ENCODE measurements at places on chromosomes 16 and 17.

GRCh38 chr17:65966072-65966695, 225.7 kb downstream of the CEP112 start:
- no peak for DNase-seq

DNA sequence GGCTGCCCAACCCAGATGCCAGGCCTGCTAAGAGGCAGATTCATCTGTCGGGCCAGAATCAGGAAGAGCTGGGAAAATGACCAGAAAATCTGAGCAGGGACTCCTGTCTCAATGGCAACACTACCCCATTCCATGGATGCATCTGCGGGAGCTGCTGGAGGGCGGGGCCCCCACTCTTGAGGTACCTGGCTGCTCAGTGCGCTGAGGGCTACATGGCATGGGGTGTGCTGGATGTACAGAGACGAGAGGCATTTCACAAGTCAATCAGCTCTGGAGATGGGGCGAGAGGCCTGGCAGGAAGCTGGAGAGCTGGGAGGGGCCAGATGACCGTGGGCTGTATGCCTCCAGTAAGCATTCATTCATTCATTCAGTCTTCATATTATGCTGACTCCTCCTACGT, 6.4 kb downstream of the SDK2 start:
- no peak for DNase-seq

DNA sequence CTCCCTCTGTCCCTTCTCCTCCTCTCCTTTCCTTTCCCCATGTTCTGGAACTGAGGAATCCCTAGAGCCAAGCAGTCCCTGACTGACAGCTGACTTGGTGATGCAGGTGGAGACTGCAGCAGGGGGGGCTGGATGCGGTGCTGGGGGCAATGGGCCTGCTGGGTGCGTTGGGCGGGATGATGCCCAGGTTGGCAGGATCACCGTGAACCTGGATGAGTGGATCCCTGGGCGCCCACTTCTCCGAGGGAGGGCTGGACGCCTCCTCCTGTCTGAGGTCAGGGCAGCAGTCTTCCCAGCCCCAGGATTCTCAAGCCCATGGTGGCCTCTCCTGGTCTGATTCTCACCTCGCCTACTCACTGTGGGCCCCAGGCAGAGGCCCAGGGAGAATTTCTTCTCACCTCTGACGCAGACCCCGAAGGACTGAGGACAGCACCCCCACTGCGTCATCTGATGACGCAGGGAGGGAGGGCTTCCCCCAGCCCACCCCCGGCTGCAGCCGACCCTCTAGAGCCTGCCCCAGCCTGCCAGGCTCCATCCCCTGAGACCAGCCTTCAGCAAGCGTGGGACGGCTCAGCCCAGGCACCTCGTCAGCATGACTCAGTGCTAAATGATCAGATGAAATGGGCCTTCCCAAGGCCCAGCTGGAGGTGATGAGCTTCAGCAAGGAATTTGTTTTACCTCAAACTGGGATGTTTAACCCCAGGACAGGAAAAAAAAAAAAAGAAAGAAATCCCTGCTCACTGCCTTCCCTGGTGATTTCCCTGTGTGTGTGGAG, 188.0 kb upstream of the TNRC6C start:
- DNase-seq, result no peak

GRCh38 chr16:78519896-78520295, 420.4 kb downstream of the WWOX start:
- no peak for DNase-seq

GRCh38 chr16:49580751-49581303, 207.2 kb downstream of the C16orf78 start:
- no peak for DNase-seq

GRCh38 chr16:46612121-46612520, 9.1 kb downstream of the SHCBP1 start:
- DNase-seq, result no peak

DNA sequence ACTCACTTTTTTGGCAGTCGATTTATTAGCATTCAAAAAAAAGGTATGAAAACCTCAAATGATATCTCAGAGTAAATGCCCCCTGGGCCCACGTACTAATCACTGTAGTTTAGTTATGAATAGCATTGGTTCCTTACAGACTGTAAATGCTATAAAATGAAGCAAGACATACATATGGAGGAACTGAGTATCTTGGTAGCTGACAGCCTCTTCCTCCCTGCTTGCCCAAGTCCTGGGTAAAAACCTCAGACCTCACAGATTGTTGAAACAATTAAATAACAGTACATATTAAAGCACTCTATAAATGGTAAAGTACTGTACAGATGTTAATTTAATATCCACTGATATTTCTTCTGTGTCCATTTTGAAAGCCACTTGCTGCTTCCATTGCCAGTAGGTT, 33.2 kb upstream of the ABCC11 start:
- DNase-seq, result no peak

- no peak for DNase-seq
Measured at GRCh38 chr17:81519284-81520020, 6.9 kb upstream of the ACTG1 start.

DNA sequence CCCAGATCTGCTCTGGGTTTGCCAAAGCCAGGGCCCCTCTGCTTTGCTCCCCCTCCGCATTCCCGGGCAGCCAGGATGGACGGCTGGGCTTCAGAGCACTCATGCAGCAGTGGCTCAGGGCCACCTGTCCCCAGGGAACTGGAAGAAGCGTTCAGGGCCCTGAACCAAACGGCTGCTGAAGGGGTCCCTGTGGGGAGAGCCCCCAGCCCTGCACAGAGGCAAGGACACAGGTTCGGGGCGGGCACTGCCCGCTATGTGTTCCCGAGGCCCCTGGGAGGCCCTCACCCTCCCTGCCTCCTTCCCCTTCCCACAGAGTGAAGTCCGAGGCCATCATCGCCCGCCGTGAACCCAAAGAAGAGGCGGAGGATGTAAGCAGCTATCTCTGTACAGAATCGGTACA, 10.4 kb downstream of the NME3 start:
- DNase-seq, result no peak

DNA sequence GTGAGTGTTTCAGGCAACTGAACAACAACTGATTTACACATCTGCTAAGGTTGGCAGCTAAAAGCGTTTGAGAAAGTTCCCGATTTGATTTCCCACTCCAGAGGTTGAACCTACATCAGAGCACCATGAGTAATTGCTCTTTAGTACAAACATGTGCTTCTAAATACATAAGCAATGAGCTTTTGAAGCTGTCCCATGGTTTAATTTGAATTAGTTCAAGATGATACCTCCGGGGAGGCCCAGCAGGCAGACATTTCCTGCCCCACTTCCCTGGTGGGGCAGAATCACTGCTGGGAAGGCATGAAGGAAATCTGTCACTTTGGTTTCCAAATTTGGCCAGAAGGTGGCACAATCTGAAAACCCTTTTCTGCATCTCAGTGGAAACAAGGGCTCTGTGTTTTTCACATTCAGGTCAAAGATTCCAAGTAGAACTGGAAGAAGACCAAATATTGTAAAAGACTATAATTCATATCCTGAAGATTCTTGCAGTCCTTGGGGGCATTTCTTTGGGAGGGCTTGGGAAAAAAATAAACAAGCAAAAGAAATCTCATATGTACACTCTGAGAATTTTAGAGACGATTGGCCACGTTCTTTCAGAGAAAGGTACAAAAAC, 176.2 kb upstream of the FAM20A start:
- peak; percentile 90 for DNase-seq

- DNase-seq, result no peak
Measured at GRCh38 chr16:24273508-24274182, 17.5 kb downstream of the CACNG3 start.

DNA sequence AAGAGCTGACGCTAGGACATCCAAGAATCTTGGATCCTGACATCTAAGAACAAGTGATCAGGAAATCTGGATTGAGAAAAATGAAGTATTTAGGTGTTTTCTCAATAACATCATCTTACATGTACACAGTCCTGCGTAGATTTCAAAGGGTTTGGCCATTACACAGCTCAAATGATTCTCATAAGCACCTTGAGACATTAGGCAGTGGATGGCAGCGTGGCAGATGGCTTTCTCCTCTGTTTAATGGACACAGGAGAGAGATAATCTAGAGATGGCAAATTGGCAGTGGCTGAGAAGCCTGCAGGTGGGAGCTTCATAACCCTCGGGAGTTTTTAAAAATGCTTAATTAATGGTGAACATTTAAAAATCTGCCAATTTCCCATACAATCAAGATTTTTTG, 137.5 kb downstream of the ZFHX3 start:
- no peak for DNase-seq

GRCh38 chr17:69050999-69051775, 9.5 kb downstream of the ABCA9 start:
- DNase-seq, result no peak

DNA sequence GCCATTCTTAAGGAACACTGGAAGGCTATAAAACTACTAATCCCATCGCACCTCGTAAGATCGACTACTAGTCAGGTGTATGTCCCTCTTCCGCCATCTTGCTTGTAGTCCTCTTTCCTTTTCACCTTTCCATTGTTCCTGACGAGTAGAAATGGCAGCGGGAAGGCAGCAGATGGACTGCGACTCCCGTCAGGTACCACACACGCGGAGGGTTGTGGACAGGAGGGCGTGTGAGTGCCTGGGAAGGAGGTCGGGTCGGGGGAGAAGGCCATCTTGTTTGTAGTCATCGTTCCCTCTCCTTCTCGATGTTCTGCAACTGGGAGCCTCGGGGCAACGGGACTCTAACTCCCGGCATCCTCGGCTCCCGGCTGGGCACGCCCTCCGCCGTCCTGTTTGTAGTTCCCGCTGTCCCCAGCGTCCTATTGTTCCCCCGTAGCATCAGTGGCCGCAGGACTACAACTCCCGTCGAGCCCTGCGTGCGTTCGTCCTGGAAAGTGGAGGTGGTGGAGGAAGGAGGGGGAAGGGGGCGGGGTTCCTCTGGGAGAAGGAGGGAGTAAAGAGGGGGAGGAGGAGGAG, 324 bp upstream of the FBXL19 start:
- peak; percentile 100 for DNase-seq

DNA sequence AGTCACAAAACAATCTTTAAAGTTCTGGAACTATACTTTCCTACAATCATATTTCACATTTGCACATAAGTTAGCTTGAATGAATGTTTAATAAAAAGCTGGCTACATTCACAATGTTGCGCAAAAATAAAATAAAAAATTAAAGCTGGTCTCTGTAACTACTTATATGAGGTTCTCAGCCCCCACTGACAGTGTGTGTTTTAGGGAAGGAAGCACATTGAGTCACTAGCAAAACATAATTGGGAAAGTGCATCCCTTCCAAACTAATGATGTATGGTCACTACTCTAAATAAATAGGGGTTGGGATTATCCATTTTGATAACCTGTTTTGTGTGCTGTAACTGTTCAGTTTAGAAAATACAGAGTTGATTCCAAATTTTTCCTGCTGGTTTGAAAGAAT, 251.9 kb downstream of the IRX3 start:
- DNase-seq, result no peak

DNA sequence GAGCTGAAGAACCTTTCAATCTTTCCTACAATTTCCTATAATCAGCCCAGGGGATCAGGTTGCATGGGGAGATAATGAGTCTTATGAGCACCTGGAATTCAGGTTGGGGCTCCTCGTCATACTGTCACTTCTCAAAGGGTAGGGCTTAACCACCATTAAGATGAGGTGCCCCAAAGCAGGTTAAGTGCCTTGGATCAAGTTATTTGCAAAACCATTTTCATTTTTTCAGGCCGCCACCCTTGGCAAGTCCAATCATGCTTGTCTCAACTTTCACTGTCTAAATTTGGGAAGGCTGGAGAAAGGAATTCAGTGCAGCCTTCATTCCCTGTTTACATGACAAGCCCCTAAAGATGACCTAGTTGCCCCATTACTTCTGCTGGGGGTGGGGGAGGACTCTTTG, 44.9 kb upstream of the TANGO6 start:
- DNase-seq, result no peak

DNA sequence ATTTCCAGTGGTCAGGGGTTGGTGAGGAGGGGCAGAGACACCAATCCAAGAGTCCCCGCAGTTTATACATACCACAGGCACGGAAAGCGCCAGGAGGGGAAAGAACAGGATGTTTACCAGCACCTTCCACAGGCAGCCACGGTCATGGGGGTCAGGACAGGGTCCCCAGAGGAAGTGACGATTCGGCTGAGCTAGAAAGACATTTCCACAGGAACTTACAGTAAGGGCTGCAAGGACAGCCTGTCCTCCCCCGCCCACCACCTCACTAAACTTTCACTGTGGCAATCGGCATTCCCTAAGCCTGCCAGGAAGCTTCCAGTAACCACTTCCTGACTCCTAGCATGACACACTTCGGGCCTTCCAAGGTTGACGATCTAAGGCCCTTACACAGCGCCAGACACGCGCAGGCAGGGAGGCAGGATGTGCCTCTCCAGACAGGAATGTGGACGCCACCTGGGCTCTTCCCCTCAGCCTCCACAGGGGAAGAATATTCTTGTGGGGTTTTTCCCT, 1.2 kb upstream of the MT2A start:
- no peak for DNase-seq

GRCh38 chr17:17377071-17377967, 74.1 kb downstream of the NT5M start:
- DNase-seq, result no peak

- DNase-seq, result no peak
Measured at GRCh38 chr17:14808425-14808824, 456.7 kb downstream of the PMP22 start.

GRCh38 chr16:381789-382717, at the start of gene PGAP6:
Gene PGAP6, minus strand, starts transcription at chr16:381978. Its CDS starts 157 bp downstream, at chr16:381821.
- DNase-seq, result peak; percentile 77

DNA sequence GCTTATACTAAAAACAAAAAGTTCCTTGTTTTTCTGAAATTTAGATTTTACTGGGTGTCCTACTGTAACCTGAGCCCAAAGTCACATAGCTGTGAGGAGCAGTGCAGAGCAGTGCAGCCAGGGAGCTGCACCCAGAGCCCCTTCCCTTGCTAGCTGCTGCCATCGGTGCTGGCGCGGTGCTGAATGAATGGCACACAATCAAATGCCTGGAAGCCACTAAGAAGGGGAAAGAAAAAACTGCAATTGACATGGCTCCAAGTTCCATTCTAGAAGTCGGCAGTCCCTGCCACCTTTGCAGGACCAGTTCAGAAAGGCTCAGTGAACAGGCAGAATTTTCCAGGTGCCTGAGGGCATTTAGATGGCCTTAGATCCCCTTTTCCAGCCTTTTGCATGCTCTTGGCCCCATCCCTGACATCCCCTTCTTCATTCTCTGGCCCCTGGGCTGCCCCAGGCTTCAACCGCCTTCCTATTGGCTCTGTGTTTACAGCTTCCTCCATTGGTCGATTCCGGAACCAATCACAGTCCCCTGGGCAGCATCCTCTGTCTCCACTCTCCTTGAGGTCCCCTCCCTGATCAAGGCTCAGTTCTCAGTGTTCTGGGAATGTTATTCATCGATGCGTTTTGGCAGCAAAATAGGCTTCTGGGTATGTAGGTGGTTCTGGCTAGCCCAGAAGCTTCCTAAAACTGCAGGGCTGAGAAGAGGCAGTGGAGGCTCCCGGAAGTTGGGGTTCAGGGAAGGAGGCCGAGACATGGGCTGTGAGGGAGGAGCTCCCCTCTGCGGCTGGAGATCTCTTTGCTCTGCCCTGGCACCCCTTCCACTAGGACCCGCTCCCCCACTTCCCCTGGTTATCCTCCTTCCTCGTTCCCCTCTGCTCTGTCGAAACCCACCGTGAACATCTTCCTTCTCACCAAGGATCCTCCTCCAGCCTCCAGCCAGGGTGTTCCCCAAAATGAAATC, 37.9 kb downstream of the ATP2C2 start:
- peak; percentile 94 for DNase-seq

All from globus pallidus (tissue), 1 donor.